ENCODE measurements at places on chromosomes 12 and 14.

DNA sequence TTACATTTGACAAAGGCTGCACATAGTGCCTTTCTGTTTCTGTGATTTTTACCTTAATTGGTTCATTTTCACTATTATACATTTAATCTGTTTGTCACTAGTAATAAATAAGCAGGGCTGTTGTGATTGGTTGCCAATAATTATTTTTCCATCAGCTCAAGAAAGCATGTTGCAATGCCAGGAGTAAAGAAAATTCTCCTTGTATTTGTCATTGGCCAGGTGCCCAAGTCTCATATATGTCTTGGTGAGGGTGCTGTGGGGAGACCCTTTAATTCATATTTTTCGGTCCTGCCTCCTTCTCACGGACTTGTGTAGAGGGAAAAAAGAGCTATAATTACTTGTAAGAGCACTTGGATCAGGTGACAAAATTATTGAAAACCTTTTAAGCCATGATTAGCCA lies 108.0 kb downstream of the KITLG start:
- no peak for DNase-seq

- no peak for DNase-seq
Measured at GRCh38 chr12:78888568-78888967, 24.0 kb downstream of the SYT1 start.

- DNase-seq: no peak
Measured at GRCh38 chr12:98437166-98437565, 78.2 kb upstream of the TMPO start.

DNA sequence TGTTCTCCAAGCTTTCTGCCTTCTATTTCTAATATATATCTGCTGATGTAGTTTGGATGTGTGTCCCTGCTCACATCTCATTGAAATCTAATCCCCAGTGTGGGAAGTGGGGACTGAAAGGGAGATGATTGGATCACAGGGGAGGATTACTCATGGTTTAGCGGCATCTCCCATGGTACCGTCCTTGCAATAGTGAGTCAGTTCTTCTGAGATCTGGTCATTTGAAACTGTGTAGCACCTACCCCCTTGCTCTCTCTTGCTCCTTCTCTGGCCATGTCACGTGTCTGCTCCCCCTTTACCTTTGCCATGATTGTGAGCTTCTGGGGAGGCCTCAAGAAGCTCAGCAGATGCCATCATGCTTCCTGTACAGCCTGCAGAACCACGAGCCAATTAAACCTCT lies 26.2 kb upstream of the ALX1 start:
- DNase-seq: no peak

DNA sequence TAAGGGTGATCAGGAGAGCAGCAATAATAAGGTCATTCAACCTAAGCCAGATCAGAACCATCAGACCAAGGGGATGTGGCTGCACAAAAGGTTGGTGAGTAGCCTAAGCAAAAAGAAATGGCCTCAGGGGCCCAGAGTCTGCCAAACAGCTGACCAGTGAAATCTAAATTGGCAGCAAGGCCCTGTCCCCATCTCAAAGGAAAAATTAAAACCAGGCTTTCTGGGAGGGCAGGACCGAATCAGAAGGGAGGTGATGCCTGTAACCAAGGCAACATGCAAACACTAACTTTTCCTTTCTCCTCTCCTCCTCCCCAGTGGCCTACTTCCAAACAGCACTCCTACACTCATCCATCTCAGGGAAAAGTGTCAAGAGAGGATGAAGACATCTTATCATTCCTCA lies 256.4 kb downstream of the NUAK1 start:
- DNase-seq: no peak

All from DMS153 (cell line).